ENCODE measurements at places on chromosomes 2 and 18.

GRCh38 chr18:22168360-22168921 is 948 bp upstream of the GATA6 start:
- DNase-seq: no peak

GRCh38 chr2:54522624-54523281 is 66.6 kb downstream of the SPTBN1 start:
- peak; percentile 73 for DNase-seq

DNA sequence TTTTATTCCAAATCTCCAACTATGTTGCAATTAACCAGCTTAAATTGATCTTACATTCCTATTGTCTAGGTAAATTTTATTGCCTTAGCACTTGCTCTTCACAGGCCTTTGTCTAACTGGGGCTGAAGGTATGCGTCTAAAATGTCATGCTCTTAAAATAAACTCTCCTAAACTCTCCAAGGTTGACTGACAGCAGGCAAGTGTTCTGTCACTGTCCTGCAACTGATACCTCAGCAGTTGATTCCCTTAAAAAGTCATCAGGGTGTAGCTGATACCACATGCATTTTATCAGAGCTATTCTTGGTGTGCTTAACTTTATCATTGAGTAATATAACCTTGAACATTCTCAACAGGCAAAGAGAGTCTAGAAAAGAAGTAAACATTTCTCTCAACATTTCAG is 680 bp downstream of the TTN start:
- no peak for DNase-seq

- DNase-seq: peak; percentile 21
These were observed 114.1 kb downstream of the EPB41L3 start for GRCh38 chr18:5429681-5430080.

- DNase-seq: no peak
These were observed 47.0 kb upstream of the MAP3K20 start for GRCh38 chr2:173028671-173029070.

GRCh38 chr2:224518806-224519580 is 66.2 kb downstream of the CUL3 start:
- no peak for DNase-seq

DNA sequence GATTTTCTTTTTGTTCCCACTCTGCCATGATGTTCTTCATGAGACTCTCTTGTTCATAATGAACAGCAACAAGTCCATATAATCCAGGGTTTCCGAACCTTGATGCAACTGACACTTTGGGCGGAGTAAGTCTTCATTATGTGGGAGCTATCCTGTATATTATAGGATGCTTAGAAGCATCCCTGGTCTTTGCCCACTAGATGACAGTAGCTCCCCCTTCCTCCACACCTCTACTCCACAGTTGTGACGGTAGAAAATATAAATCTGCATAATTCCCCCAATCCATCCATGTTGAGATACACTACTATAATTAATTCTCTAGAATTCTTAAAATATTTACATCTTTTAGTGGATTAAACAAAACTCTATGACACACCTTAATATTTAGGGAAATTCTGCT is 482.2 kb upstream of the CELF4 start:
- DNase-seq: no peak

- no peak for DNase-seq
These were observed 42.6 kb upstream of the EDAR start for GRCh38 chr2:109031476-109032228.

- no peak for DNase-seq
These were observed 151.9 kb upstream of the ALKAL2 start for GRCh38 chr2:439556-440402.

DNA sequence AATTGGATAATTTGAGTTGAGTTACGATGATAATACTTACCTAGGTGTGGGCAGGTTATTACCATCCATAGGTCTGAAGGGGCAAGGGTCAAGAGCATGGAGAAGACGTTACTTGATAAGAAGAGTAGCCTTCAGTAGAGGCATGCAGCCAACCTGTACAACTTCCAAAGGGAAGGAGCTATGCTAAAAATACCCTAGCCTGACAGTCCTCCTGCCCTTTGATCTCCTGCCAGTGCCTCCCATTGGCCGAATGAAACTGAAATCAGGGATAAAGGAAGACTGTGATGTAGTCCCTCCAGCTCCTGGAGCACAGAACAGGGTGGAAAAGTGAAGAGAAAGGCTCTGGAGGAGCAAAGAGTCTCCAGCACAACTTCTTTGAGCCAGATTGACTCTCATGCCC is 487.4 kb downstream of the ADCYAP1 start:
- no peak for DNase-seq

DNA sequence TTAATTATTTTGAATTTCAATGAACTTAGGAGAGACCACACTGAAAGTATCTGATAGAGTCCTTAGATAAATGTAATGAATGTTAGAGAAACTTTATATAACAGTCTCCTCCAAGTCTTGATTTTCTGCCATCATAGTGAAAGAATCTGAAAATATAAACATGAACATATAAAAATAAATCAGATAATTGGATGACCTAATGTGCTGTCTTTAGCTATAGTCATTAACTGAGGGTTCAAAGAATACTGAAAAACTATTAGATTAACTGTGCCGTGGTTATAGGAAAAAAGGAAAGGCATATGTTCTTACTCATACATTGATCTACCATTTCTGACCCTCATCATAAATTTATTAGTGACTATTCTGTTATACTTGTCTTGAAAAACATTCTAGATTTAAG is 47.0 kb upstream of the SPAG16 start:
- DNase-seq: no peak

- DNase-seq: no peak
These were observed 52.5 kb upstream of the SLC14A2 start for GRCh38 chr18:45562567-45563479.

DNA sequence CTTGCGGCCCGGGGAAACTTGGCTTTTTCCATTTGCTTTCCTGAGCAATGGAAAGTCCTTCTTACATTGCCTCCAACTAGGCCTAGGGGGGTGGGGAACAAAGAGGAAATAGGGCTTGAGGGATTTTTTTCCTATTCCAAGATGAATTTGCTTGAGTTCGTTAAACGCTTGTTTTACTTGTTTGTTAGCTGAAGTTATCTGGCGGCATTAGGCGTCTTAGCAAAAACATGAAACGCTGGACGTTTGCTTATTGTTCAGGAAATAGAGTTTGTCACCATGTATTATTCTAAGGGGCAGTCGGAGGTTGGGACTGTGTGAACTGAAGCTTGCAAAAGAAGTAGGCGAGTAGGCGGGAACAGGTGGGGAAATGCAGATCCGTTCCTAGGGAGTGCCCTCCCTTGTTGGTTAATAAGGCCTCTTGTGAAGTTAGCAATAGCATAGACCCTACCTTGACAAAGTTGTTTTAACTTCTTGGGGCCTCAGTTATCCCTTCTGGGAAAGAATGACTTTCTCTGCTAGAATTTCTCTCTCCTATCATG is 1.9 kb downstream of the CABLES1 start:
- DNase-seq: no peak

GRCh38 chr18:12287684-12288402 is 20.2 kb upstream of the TUBB6 start:
- peak; percentile 55 for DNase-seq

DNA sequence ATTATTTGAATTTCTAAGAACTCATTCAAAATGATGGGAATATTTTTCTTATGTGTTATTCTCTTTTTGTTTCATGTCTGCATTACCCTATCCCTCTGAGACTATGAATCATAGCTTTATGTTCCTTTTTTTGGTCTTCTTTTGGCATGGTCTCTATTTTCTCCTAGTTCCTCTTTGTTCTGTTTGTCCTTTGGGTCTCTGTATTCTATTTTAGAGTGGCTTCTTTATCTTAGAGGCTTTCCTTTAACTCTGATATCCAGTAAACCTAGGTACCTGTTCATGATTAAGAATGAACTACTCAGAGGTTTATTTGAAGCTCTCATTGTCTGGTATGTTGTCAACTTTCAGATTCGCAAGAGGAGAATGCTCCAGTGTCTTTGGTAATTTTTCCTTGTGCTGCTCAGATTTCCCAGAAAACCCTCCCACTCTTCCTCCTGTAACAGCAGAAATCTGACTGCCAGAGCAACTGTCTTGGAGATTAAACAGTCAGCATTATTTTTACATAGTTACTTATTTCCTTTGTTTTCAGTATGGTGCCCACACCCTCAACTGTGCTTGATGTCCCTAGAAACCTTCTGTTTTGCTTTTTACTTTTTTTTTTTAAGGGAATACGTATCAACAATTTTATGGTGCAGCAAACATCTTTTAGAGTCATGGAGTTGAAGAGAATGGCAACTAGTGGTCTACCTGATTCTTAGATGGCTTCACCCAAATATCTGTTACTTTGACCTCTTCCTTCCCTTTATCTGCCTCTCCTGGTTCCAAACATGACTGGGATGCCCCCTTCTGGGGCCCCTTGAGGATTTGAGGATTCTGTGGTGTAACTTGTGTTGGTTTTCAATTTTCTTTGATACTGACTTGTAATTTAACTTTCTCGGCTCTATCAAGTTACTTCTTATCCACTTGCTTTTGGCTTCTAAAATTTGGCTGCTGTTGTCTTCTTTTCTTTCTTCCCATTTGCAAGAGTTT is 92.0 kb downstream of the DPP10 start:
- no peak for DNase-seq

DNA sequence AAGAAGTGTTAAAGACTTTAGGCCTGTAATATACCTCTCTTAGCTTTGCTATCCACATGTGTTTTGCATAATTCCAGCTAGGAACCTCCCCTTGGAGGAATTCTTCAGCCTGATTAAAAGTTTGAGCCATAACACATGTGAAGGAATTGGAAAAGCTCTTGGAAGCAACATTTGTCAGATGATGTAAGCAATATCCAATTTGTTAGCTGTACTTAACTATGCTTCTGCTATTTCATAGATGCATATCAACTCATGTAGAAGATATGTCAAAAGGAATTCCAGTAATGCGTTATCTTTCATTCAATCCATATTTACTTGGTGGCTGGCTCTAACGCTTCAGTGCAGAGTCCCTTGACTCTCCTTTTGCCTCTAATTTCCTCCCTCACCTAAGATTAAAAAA is 46.2 kb downstream of the PKP4 start:
- no peak for DNase-seq
